ENCODE measurements at places on chromosomes 7 and 10. TPM values are rescaled to one million over a fixed set of nuclear protein-coding genes. Genes with fewer than 3 reads are reported as not detected.

BLNK gene
- total RNA-seq, result 50.5 TPM

STEAP2 gene
- total RNA-seq, result 9.0 TPM

CYP26C1 gene
- total RNA-seq, result 0.19 TPM

ARHGEF5 gene
- 36.4 TPM for total RNA-seq

PTPRN2 gene
- total RNA-seq, result 2.7 TPM

GRID2IP gene
- 1.1 TPM for total RNA-seq

OR6V1 gene
- total RNA-seq, result not detected

FKBP6 gene
- total RNA-seq, result not detected

- no peaks in the 10 kb centered on the region for H3K4me1 ChIP-seq
- H3K27me3 ChIP-seq, result no peaks in the 10 kb centered on the region
- no peaks in the 10 kb centered on the region for H3K36me3 ChIP-seq
- no peak for DNase-seq
Measured at GRCh38 chr10:24162206-24162985, 46.5 kb upstream of the KIAA1217 start.

DNA sequence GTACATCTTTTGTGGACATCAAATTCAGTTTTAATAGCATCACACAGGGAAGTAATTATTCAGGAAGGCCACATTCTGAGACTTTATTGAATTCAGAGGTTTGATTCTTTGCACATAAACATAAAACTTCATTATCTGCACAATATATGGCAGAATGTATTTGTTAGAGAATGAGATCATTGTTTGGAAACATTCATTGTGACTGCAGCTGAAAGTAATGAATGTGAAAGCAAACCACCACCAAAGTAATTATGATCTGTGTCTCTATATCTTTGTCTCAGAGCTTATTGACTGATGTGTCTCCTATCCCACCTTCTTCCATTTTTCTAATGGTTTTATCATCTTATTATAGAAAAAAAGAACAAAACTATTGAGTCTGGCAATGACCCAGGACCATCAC lies 340.9 kb upstream of the PCDH15 start:
- H3K4me3 ChIP-seq, result no peak overlapping the region
- DNase-seq, result no peak
- no peaks in the 10 kb centered on the region for H3K27me3 ChIP-seq
- no peaks in the 10 kb centered on the region for H3K36me3 ChIP-seq

GRCh38 chr10:62459072-62459471 lies 84.9 kb downstream of the ZNF365 start:
- no peaks in the 10 kb centered on the region for H3K27me3 ChIP-seq
- H3K36me3 ChIP-seq, result no peaks in the 10 kb centered on the region
- H3K4me3 ChIP-seq, result no peak overlapping the region
- peaks cover 12% of the 10 kb centered on the region for H3K4me1 ChIP-seq
- H3K27ac ChIP-seq, result no peak overlapping the region

- no peak for DNase-seq
- no peaks in the 10 kb centered on the region for H3K4me1 ChIP-seq
- no peak overlapping the region for H3K27ac ChIP-seq
- peaks cover 88% of the 10 kb centered on the region for H3K27me3 ChIP-seq
- no peak overlapping the region for H3K4me3 ChIP-seq
Measured at GRCh38 chr10:123569436-123570035, 96.6 kb upstream of the GPR26 start.

GRCh38 chr7:135645296-135645904 lies 16.9 kb upstream of the STMP1 start:
- DNase-seq, result no peak
- H3K4me1 ChIP-seq, result no peaks in the 10 kb centered on the region
- peaks cover 94% of the 10 kb centered on the region for H3K36me3 ChIP-seq
- H3K27me3 ChIP-seq, result no peaks in the 10 kb centered on the region
- no peak overlapping the region for H3K4me3 ChIP-seq
- H3K27ac ChIP-seq, result no peak overlapping the region

GRCh38 chr7:134678115-134678514 lies 31.5 kb downstream of the BPGM start:
- H3K36me3 ChIP-seq, result no peaks in the 10 kb centered on the region
- DNase-seq, result no peak
- H3K27me3 ChIP-seq, result no peaks in the 10 kb centered on the region
- no peaks in the 10 kb centered on the region for H3K4me1 ChIP-seq
- no peak overlapping the region for H3K27ac ChIP-seq

DNA sequence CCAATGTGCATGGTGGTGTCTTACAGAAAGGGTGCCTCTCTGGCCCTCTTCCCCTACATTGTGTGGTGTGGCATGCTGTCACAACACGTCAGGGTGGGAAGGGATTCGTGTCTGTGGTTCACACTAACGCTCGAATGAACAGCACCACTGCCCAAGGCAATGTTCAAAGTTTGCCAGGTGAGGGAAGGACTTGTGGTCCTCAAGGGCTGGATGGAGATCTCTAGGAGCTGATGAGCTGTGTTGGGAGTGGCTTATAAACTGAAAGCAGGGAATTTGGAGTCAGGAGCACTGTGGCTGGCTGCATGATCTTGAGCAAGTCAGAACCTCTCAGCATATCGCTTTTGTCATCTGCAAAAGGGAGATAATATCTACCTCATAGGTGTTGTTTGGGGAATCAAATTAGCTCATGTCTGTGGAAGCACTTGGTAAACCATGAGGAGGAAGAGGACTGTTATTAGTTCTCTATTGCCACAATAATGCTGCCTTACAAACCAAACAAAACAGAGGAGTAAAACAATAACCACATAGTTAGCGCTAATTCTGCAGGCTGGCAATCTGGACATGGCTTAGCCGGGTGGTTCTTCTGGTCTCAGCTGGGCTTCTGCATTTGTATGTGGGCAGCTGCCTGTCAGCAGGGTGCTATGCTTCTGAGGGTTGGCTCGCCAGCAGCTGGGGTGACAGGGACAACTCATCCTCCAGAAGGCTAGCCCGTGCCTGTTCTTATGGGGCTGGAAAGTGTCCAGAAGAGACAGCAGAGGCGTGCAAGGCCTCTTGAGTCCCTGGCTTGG lies 22.9 kb upstream of the C10orf105 start:
- no peak for DNase-seq
- H3K27ac ChIP-seq, result peak overlapping the region; percentile 19
- H3K36me3 ChIP-seq, result no peaks in the 10 kb centered on the region
- H3K4me1 ChIP-seq, result peaks cover 65% of the 10 kb centered on the region

- H3K36me3 ChIP-seq, result no peaks in the 10 kb centered on the region
- no peaks in the 10 kb centered on the region for H3K27me3 ChIP-seq
- H3K27ac ChIP-seq, result no peak overlapping the region
- DNase-seq, result no peak
- no peaks in the 10 kb centered on the region for H3K4me1 ChIP-seq
Measured at GRCh38 chr10:17049195-17049594, 80.4 kb downstream of the CUBN start.

GRCh38 chr10:27383595-27384542 lies 120.2 kb upstream of the RAB18 start:
- no peak overlapping the region for H3K4me3 ChIP-seq
- no peaks in the 10 kb centered on the region for H3K36me3 ChIP-seq
- H3K4me1 ChIP-seq, result no peaks in the 10 kb centered on the region
- no peaks in the 10 kb centered on the region for H3K27me3 ChIP-seq
- no peak for DNase-seq
- no peak overlapping the region for H3K27ac ChIP-seq

DNA sequence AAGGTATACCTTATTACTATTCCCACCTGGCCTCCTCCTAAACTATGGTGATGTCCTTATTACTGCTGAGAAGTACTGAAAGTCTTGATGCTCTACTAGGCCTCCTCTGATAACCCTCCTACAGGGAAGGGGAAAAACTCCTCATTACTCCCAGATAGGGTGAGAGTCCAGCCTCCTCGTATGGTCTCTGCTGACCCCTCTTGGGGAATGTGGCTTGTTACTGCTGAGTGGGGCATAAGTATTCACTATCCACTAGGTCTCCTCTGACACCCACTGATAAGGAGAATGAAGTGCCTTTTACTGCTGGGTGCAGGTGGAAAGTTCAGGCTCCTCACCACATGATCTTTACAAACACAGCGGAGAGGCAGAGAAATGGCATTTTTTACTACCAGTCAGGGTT lies 222.9 kb downstream of the CHRM2 start:
- no peak for DNase-seq
- no peaks in the 10 kb centered on the region for H3K27me3 ChIP-seq
- no peaks in the 10 kb centered on the region for H3K36me3 ChIP-seq
- H3K4me3 ChIP-seq, result no peak overlapping the region
- H3K4me1 ChIP-seq, result no peaks in the 10 kb centered on the region
- H3K27ac ChIP-seq, result no peak overlapping the region

DNA sequence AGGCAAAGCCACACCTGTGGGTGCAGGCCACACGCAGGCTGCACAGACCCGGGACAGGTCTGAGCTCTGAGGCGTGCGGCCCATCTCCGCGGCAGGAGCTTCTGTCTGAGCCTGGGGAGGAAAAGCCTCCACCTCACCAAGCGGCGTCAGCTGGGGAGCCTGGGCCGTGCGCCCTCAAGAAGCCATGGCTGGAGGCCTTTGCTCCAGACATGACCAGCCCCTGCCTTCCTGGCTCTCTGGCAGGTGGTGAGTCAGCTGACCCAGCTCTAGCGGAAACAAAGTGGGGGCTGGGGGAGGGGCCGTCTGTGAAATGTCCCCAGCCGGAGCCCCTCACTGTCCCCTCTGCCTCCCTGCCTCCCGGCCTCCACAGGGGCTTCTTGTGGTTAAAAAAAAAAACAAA lies 12.5 kb downstream of the GPER1 start:
- no peaks in the 10 kb centered on the region for H3K36me3 ChIP-seq
- no peaks in the 10 kb centered on the region for H3K27me3 ChIP-seq
- no peak overlapping the region for H3K27ac ChIP-seq
- H3K4me3 ChIP-seq, result no peak overlapping the region

DNA sequence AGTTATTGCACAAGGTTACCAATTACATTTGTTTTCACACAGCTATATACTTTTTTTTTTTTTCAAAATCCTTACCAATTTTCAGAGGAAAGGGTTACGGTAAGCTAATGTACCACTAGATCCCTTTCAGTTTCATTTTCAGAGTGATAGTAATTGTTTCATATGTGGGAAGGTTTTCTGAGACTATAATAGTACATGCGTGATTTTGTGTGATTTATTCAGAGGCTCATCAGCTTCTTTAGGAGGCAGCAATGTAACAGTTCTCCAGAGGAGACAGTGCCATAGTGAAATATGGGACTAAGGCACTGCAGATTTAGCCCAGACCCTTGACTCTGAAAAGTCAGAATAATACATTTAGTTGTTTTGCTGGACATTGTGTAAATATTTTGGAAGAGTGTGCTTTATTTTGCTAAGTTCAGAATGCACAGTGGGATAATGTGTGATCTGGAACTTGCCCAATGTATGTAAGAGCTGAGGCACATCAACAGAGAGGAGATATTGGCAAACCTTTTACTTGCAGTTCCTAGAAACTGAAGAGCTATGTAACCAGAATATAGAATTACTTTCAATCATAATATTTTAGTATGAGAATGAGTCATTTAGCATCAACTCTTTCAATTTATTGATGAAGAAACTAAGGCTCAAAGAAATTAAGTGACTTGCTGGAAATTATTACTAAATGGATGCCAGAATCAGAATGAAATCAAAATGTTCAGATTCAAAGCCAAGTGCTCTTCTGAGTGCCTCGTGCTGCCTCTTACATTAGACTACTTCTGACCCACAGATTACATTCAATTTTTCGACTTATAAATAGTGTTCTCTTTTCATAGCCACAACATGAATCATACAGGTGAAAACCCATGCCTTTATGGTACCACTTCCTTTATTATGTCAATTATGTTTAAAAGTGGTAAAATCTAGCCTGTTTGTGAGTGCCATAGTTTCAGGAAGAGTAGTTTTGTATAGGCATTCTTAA lies 207.7 kb upstream of the TEX47 start:
- no peak for DNase-seq
- no peaks in the 10 kb centered on the region for H3K36me3 ChIP-seq
- H3K4me3 ChIP-seq, result peak overlapping the region; percentile 15
- no peaks in the 10 kb centered on the region for H3K27me3 ChIP-seq
- no peaks in the 10 kb centered on the region for H3K4me1 ChIP-seq

DNA sequence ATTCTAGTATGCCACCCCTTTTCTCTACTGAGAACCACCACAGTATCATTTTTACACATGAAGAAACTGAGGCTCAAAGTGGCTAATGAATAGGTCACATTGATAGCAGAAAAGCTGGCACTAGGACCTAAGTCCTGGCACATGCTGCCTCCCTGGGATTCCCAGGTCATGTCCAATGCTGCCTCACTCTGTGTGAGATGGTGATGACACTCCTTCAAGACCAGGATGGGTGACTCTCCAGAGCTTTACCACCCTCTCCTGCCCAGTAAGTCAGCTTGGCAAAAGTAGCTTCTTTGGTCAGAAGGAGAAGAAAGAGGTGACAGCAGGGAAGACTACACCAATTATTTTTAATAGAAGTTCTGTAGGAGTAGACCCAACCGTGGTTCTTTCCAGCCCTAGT lies 13.3 kb upstream of the AKR1B10 start:
- DNase-seq, result no peak
- H3K4me1 ChIP-seq, result peaks cover 27% of the 10 kb centered on the region
- no peaks in the 10 kb centered on the region for H3K27me3 ChIP-seq
- no peaks in the 10 kb centered on the region for H3K36me3 ChIP-seq

GRCh38 chr10:89392974-89393373 lies 551 bp downstream of the IFIT1 start:
- no peaks in the 10 kb centered on the region for H3K27me3 ChIP-seq
- H3K4me3 ChIP-seq, result peak overlapping the region; percentile 52
- H3K36me3 ChIP-seq, result no peaks in the 10 kb centered on the region
- peak overlapping the region; percentile 91 for H3K27ac ChIP-seq

- H3K4me3 ChIP-seq, result no peak overlapping the region
- peaks cover 20% of the 10 kb centered on the region for H3K4me1 ChIP-seq
- H3K27me3 ChIP-seq, result no peaks in the 10 kb centered on the region
- H3K27ac ChIP-seq, result no peak overlapping the region
- DNase-seq, result no peak
Measured at GRCh38 chr10:48683868-48684267, 805 bp upstream of the WDFY4 start.

DNA sequence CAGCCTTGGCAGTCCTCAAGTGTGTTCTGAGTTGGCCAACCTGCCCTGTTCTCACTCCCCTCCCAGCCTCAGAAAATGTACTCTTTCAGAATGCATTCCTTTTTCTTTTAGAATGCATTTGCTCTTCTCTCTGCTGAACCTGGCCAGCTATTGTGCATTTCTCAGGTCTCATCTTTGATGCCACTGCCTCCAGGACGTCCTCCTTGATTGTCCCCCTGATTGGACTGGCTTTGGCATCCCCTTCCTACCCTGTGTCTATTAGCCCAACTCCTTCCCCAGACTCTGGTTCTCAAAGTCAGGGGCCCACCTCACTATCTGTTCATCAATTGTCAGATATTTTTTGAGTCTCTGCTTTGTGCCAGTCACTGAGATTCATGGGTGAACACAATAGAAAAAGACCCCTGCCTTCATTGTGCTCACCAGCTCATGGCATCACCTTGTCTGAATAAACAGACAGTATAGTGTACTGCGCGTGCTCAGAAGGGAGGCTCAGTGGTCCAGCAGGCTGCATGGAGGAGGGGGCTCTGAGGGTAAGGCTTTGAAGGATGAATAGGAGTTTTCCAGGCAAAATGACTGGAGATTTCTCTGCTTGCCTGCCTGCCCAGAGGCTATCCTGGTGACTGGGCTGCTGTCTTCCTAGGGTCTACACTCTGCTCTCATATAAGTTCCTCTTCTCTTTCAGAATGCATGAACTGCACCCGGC lies 96.5 kb downstream of the MYL10 start:
- no peak for DNase-seq
- no peaks in the 10 kb centered on the region for H3K36me3 ChIP-seq
- no peak overlapping the region for H3K4me3 ChIP-seq
- no peaks in the 10 kb centered on the region for H3K27me3 ChIP-seq
- H3K27ac ChIP-seq, result no peak overlapping the region

GRCh38 chr10:63720676-63721075 lies 199.5 kb downstream of the REEP3 start:
- H3K4me3 ChIP-seq, result no peak overlapping the region
- no peaks in the 10 kb centered on the region for H3K27me3 ChIP-seq
- no peaks in the 10 kb centered on the region for H3K4me1 ChIP-seq
- H3K27ac ChIP-seq, result no peak overlapping the region
- H3K36me3 ChIP-seq, result no peaks in the 10 kb centered on the region
